RCC 7860 (cell line): ENCODE measurements at places on chromosomes 13 and 19.

DNA sequence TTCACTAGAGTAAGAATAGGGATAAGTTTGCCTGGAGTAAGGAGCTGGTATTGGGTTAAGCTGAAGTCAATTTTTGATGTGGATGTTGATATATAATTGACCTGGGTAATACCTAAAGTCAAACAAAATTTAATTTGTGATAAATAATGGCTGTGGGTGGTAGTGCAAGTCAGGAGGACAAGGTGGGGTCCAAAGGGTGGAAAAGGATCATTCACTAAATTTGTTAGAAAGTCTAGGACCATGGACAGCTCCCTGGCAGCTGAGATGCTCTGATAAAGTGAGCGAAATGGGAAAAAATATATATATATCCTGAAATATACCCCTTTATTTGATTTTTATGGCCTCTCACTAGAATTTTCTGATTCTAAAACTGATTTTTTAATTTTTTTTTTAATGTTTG is 463.5 kb downstream of the GPC6 start:
- no peak for DNase-seq

- DNase-seq: no peak
Observed at GRCh38 chr19:8320564-8321066, 560 bp downstream of the NDUFA7 start.

DNA sequence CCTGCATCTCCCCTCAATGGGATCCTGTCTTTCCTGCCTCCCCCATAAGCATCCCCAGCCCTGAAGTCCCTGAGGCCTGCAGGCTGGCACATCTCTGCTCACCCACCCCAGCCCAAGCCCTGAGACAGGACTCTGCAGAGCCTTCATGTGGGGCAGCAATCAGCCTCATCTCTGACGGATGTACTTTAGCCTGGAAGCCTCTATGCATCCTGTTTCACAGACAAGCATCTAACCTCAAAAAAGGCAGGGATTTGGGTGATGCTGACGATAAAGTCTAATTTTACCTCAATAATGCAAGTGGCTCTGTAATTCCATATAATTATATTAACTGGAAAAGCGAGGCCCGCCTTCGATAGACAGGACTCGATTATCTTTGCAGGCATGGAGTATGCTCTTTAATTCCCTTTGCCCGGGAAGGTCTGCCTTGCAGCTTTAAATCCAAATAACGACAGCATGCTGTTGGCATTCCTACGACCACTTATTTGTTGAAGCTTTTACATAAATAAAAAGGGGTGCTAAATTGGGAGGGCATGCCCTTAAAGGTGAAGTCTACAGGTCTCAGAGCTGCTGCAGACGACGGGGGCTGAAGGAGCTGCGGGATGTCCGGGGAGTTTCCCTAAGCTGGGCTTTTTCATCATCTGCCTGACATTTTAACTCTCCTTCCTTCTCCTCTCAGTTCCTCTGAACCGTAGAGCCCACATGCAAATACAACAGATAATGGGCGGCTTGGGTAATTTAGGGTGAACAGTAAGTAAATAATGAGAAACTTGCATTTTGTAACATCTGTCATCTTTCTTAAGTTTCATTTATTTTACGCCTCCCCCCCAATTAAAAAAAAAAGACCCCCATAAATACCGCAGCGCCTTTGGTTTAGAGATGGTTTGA is 211.5 kb downstream of the URI1 start:
- DNase-seq: no peak

- no peak for DNase-seq
Observed at GRCh38 chr19:10043286-10043927, 30.1 kb downstream of the RDH8 start.

- peak; percentile 29 for DNase-seq
Observed at GRCh38 chr13:40671956-40672764, 5.7 kb upstream of the FOXO1 start.
